Fibroblast of skin of right quadriceps (primary cell): ENCODE measurements at places on chromosomes 13 and 19.

DNA sequence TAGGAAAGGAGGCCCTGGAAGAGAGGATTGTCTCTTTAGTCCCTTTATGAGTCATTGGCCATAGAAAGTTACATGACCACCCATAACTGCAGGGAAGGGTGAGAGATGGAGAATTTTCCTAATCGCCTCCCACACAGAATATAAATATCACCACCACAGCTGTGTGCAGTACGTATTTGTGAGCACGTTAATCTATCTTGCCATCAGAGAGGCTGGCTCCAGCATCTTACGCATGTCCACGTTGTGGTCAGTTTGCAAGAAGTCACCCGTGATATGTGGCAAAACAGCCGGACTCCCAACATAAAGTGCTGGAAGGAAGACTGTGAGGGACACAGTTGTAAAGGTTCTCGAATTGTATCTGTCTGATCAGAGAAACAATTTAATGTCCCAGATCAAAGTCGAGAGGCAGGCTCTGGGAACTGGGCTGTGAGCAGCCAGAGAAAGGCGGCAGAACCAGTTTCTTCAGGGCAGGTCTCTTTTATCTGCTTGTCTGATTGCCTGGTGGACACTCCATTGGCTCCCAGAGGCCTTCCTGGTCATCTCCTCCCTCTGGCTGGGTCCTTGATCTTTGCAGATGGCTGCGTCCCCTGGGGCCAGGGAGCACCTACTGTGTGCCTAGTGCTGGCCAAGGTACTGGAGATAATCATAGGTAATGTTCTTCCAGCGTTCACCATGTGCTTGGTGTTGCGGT, 74.9 kb downstream of the SIPA1L3 start:
- no peak for DNase-seq

GRCh38 chr13:83100237-83100636, 782.0 kb downstream of the SLITRK1 start:
- no peak for DNase-seq

DNA sequence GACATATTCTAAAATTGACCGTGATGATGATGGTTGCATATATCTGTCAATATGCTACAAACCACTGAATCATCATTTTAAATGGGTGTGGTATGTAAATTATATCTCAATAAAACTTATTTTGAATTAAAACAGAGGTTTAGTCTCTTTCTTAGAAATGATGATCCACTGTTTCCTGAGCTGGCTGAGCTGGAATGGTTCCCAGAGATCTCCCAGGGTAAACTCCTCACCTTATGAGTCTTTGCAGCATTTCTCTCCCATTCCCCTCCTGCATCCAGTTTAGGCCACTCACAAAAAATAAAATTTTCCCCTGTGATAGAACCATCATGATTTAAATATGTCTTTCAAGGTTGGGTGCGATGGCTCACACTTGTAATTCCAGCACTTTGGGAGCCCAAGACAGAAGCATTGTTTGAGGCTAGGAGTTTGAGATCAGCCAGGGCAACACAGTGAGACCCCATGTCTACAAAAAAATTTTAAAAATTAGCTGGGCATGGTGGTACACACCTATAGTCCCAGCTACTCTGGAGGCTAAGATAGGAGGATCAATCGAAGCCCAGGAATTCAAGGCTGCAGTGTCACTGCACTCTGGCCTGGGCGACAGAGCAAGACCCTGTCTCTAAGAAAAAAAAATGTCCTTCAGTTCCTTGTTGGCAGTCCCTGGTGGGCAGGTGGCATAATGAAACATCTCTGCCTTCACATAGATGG, 46.1 kb downstream of the FLT1 start:
- DNase-seq: no peak

GRCh38 chr13:111187960-111188541, 72.9 kb downstream of the ARHGEF7 start:
- no peak for DNase-seq

- no peak for DNase-seq
These were observed 8.0 kb upstream of the CCER2 start for GRCh38 chr19:38919837-38920601.

DNA sequence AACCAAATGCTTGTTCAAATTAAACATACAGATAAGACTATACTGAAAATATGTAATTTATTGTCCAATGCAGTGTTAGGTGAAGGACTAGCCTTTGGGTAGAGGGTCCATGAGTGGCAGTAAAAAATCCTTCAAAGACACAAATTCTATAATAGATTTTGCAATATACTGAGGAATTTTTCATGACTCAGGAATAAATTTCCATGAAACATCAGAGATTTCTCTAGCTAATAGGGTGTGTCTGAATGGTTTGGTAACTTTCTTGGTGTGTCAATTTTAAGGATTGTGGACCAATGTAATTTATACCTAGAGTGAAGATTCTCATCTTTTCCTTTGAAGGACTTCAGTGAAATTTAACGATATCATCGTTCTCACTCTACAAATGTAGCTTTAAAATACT, 546.7 kb downstream of the SLITRK5 start:
- DNase-seq: no peak

DNA sequence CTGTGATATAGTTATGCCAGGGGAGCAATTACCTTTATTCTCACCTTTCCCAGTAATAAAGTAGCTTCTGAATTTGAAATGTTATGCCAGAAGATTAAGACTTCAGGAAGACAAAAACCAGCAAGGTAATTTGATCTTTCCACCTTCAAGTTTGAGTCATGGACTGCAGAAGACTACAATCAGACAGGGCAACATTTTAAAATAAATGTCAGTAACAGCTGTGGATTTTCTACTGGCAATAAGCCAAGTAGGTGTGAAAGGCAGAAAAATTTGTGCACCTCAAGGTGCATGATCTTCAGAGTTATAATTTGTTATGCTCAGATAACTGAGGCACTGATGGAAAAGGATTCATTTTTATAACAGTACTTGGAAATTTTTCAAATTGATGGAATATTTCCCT, 54.9 kb downstream of the SLITRK1 start:
- no peak for DNase-seq

GRCh38 chr19:309206-309565, 18.0 kb upstream of the PLPP2 start:
- DNase-seq: no peak

DNA sequence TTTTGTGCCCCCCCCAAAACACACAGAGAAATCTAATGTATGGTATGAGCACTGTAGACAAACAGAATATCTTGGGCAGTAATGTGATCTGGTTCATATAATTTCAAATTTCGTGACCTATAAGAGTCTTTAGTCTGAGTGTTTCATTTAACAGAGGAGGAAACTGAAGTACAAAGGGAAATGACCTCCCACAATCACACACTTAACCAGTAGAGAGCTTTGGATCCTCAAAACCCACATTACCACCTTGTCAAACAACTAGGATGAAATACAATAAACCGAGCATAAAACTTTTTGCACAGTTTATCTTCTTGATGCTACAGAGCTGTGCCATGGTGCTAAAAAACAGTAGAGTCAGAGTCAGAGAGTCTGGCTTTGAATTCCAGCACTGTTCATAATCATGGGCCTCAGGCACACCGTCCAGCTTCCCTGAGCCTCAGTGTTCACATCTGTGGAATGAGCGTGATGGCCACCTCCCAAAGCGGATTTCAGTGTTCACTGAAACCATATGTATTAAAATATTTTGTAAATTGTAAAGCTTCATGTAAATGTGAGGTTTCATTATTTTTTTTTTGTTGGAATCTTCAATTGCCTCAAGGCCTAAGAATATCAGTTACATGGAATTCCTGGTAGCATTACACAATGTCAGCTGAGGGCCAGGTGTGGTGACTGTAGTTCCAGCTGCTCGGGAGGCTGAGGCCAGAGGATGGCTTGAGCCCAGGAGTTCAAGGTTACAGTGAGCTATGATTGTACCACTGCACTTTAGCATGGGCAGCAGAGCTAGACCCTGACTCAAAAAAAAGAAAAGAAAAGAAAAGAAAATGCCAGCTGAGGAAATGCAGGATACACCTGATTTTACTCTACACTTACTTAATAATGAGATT, 126.4 kb upstream of the FRY start:
- DNase-seq: no peak

DNA sequence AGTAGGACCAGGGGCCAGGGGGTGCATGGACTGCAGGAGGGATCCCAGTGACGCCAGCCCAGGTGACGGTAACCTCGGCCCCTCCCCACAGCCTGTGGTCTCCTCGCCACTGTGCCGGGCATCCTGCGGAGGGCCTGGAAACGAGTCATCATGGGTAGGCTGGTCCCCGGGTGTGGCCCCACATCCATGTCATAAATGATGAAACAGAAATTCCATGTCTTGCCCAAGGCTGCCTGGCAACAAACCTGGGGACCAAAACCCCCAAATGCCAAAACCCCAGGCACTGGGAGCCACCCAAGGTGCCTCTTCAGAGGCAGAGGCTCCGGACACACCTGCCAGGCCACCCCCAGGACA, 20.9 kb downstream of the MAP2K2 start:
- no peak for DNase-seq

GRCh38 chr13:86601351-86601750, 802.1 kb upstream of the SLITRK6 start:
- DNase-seq: no peak

DNA sequence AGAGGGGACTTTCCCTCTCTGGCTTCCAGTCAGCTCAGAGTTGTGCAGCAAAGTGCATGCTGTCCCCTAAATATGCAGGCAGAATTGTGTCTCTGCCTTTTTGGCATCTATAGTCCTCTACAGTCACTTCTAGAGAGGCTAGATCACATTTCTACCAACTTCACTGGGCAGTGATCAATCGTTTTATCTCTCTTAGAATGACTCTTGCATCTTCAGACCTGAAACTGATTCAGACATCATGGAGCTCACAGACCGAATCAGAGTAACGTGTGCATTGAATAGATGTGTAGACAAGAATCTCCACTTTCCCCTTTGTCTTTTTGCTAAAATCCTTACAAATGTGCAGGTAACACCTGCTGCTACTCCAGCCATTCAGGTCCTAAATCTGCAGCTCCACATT, 6.2 kb downstream of the ZNF253 start:
- DNase-seq: no peak

DNA sequence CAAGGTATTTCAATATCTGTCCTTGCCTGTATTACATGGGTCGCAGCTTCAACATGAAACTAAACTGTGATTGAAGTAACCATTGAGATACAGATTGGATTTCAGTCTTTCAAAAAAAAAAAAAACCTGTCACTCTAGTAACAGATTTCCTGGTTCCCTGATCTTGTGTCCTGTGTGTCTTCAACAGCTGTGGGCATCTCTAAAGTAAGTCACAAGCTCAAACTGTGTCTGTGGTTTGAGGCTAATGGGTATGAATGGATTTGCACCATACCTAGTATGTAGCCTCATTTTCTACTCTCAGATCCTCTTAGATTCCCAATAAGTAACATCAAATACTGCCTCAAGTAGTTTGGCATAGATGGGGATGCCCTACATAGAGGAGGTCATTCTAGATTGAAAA, 300.1 kb downstream of the COG6 start:
- no peak for DNase-seq
